ENCODE measurements at places on chromosomes 7 and 10.

DNA sequence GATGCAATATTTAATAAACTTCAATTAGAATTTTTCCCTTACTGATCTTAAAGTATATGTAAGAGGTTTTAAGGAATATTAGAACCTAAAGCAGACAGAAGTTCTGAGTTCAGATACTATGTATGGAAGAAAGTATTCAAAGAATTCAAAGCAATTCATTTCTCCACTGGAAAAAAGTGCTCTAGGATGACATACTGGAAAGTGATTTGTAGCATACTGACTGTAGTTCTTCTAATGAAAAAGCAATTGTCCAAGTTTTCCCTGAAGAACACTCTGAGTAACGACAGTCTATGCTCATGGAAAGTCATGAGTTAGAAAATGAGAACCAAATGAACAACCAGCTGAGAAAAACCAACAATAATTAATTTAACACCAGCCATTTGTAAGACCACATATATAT is 180.8 kb upstream of the SLC26A5 start:
- DNase-seq, result no peak

GRCh38 chr7:15005672-15006071 is 103.1 kb upstream of the DGKB start:
- no peak for DNase-seq

GRCh38 chr10:129725482-129725881 is 238.6 kb downstream of the EBF3 start:
- no peak for DNase-seq

DNA sequence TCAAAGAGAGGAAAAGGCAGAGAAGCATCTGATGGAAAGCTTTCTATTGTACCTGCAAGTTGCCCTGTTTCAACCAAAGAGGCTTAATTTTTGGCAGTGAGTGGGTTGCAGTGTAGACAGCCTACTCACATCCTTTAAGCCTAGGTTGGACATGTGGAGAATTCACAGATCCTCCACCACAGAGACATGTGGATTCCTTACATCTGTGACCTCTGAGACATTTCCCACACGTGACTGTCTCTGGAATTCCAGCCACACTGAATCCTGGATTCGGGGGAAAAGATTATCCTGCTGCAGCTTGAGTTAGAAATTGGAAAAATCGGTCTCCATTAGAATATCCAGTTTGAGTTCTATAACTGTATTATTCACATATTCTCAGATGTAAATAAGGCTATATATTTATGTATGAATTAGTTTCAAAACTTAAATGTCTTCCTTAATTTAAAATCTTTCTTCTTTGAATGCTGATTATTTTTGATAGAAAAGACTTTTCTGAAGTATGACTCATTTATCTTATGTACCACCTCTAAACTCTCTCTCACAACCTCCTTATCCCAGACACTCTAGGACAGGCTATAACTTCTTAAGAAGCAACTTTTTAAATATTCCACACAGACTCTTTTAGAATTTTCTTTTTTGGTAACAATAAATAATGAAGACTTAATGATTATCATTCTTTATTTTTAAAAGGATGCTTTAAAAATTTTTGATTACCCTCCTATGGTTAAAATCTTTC is 123.3 kb downstream of the TWIST1 start:
- no peak for DNase-seq

- DNase-seq, result no peak
These were observed 181.5 kb upstream of the PODXL start for GRCh38 chr7:131737746-131738465.

GRCh38 chr7:91021956-91022355 is 242.3 kb upstream of the FZD1 start:
- no peak for DNase-seq

DNA sequence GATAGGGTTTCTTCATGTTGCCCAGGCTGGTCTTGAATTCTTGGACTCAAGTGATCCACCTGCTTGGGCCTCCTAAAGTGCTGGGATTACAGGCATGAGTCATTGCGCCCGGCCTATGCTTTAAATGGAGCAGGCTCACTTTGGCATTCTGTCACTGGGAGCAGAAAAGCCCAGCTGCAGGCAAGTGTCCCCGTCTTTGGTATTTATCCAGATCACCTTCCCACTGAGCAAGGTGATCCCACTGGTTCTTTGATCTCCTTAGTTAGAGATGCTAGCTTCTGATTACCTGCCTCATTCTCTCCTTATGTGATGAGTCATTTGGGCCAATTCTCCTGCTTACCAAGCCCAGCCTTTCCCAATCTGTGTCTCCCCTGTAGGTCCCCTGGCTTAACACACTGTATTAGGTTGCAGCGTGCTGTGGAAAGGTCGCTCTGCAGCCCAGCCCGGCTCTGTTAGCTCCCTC is 39.3 kb downstream of the SPDYE5 start:
- peak; percentile 92 for DNase-seq

GRCh38 chr7:46428295-46428694 is 507.2 kb upstream of the IGFBP3 start:
- DNase-seq, result no peak

GRCh38 chr10:5163487-5163886 is 21.5 kb downstream of the AKR1C8 start:
- DNase-seq, result no peak

DNA sequence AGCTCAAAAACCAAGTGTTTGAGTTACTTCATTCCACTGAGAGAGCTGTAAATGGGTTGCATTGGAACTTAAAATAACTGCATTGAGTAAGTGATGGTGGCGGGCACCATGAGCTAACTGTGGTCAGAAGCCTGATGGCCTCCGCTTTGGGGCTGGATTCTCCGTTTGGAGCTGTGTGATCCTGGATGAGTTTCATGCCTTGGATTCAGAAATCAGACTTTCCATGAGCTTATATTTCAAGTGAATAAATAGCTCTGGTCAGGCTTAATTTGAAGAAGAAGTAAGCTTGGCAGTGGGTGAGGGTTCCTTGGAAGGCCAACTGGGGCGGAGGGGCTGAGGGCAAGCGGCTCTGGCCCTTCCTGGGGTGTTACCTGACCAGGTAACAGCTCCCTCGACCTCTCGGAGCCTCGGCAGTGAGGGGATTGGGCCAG is 5.6 kb downstream of the HTRA1 start:
- DNase-seq, result no peak

- DNase-seq, result no peak
These were observed 48.7 kb upstream of the OCM2 start for GRCh38 chr7:98038731-98039130.
